Left kidney (tissue), 8 donors: ENCODE measurements at places on chromosomes 6 and 20. TPM values are rescaled to one million over a fixed set of nuclear protein-coding genes. Genes with fewer than 3 reads are reported as not detected.

GRCh38 chr20:21496452-21496851, 17.4 kb downstream of the NKX2-2 start:
- no peak for DNase-seq

DNA sequence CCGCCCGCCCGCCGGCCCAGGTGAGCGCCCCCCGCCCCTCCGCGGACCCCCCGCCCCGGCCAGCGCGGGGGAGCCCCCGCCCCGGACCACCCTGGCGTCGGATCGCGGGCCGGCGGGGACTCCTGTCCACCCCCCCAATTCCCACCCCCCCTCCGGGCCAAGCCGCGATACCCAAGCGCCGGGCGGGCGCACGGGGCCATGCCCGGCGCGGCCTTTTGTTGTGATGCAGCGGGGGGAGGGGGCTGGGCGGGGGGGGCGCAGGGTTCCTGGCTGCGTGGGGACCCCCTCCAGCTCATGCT, 245 bp downstream of the SRC start:
- no peak for DNase-seq

DNA sequence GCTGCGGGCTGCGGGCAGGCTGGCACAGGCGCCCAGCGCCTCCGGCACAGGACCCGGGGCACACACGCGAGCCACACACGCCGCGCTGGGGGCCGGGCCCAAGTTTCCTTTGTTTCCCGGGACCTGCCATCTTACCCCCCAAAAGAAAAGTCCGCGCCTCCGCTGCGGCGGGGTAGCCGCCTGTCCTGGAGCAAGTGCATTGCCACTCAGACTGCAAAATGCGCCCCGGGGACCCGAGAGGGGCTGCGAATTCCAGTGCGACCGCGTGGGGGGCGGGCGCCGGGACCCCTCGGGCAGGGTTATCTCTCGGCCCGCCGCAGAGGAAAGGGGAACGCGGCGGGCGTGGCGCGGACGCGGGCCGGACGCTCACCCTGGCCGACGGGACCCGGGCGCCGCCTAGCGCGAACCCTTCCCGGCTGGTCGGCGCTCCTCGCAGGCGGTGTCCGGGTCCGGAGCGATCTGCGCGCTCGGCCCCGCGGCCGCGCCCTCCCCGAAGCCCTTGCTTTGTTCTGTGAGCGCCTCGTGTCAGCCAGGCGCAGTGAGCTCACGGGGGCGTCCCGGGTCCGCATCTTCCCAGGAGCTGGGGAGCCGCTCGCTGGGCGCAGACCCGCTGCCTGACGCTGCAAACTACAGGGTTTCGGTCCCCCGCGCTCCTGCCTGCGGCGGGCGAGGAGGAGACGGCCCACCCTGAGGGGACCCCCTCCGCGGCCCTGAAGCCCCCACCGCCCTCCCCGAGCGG, 639 bp upstream of the CD24 start:
- DNase-seq, result peak; percentile 45

DNA sequence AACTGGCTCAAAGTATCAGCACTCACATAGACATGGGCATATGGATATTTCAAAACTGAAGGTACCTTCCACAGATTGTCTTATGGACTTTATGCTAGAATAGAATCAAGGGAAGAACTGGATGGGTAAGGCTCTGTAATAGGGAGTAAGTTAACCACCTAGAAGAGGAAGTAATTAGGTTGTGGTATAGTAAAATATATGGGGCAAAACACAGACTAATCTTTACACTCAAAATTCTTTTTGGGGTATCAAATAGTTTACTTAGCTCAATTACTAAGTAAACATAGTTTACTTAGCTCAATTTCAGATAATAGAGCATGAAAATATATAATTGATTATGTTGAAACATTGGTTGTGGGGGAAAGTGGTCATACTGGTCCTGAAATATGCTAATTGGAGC, 94.2 kb upstream of the ATXN1 start:
- no peak for DNase-seq

DNA sequence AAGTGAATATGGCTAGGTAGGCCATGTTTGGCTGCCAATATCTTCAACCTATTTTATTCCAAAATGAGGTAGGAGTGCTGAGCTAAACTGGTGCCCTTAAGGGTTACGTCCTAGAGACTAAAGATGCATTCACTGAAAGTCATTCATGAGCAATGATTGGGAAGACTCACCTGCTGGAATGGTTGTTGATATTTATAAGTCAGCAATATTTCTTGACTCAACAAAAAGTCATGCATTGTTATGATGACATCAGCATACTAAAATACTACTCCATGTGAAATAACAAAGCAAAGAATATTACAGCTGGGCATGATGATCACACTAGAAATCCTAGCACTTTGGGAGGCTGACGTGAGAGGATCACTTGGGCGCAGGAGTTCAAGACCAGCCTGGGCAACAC, 17.6 kb upstream of the NUP153 start:
- DNase-seq, result no peak

DNA sequence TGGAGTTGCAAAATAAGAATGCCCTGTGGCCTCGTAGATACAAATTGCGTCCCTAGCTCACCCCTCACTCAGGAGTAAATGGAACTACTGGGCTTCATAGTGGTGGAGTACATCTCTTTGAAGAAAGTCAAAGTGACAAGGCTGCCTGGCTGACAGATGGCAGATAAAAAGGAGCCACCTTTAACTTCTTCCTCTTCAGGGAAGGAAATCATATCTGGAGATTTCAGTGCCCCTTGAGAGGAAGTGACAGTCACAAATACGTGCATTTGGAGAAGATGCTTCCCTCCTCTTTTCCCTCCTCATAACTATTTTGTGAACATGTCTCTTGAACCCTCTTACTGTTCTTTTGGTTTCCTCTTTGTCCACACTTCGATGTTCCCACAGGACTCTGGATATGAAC, 43.2 kb downstream of the PPP1R3G start:
- DNase-seq, result no peak

The RCAN2 gene
- 22.5 TPM for polyA plus RNA-seq

The USP49 gene
- 21.0 TPM for polyA plus RNA-seq

The NKAIN2 gene
- polyA plus RNA-seq, result 20.6 TPM

The FYN gene
- polyA plus RNA-seq, result 169 TPM

The ASCC3 gene
- polyA plus RNA-seq, result 30.2 TPM

The ATRN gene
- polyA plus RNA-seq, result 59.3 TPM
